ENCODE measurements at places on chromosomes 11 and 22. TPM values are rescaled to one million over a fixed set of nuclear protein-coding genes. Genes with fewer than 3 reads are reported as not detected.

The ACRV1 gene
- total RNA-seq, result not detected

The APOA5 gene
- total RNA-seq, result not detected

The SPI1 gene
- not detected for total RNA-seq

The PACSIN3 gene
- 13.0 TPM for total RNA-seq

DNA sequence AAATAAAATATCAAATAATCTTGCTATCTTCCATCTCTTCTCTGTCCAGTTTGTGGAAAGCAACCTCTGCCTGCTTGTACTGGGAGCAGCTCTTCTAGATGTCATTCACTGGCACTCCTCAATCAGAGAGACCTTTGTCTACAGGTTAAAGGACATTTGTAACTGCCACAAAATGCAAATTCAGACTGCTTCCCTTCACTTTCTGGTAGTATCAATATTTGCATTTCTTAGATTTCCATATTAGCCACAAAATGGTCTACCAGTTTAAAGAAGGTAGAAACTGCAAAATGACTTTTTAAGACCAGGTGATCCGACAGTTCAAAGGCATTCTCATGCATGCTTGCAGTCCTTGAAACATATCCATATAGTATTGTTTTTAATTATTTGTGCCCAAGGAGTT, 51.7 kb upstream of the RCN1 start:
- H3K36me3 ChIP-seq, result peaks cover 5% of the 10 kb centered on the region
- H3K4me1 ChIP-seq, result peaks cover 15% of the 10 kb centered on the region
- no peak overlapping the region for H3K27ac ChIP-seq
- H3K27me3 ChIP-seq, result peaks cover 11% of the 10 kb centered on the region

Measured in HFFc6 (cell line).